Activated CD4-positive, CD25-positive, alpha-beta regulatory T cell treated with anti-CD3 and anti-CD28 coated beads, Interleukin-2, amount 50 U/mL, for 16 hours (primary cell): ENCODE measurements at places on chromosomes 4 and X.

DNA sequence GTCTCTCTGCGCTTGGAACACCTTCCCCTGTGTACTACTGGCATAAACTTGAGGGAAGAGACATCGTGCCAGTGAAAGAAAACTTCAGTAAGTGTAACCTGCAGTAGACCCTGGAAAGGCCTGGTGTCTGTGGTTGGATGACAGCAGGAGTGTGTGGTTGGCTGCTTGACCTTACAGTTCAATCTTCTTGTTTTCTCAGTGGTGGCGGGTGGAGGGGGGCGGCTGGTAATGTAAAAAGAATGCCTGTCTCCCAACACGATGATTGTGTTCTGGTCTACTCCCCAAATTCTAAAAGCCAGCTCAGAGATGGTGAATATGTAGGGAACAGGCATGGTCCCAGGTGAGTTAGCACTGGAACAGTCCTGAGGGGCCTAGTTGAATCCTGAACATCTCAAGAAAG lies 18.6 kb downstream of the PSMD10 start:
- no peak for DNase-seq

GRCh38 chrX:77693594-77693993 lies 92.4 kb downstream of the ATRX start:
- DNase-seq = no peak

DNA sequence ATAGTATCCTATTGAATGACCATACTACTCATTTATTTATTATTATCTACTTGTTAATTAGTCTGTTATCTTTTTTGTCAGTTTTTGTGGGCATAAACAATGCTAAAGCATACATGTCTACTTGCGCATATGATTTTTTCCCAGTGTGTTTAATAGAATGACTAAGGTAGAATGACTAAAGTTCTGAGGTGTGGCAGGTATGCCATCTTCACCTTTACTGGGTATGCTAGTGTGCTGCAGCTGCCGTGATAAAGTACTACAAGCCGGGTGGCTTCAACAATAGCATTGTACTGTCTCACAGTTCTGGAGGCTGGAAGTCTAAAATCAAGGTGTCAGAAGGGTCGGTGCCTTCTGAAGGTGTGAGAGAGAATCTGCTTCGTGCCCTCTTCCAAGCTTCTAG lies 19.2 kb downstream of the CD38 start:
- no peak for DNase-seq

DNA sequence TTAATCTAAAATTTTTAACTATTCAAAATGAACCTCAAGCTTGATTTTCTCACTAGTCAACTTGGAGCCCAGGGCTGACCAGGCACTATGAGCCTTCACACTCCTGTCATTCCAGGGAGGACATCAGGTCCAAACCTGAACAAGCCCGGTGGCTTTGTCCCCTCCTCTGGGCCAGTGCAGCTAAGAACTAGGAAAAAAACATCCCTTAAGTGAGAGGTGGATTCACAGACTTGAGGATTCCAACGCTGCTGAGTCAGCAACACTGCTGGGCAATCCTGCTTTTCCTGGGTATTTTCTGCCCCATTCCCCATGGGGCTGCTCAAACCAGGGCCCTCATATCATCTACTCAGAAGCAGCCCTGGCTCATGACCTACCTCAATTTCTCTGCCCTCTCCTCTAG lies 4.0 kb downstream of the RNF212 start:
- DNase-seq = no peak

DNA sequence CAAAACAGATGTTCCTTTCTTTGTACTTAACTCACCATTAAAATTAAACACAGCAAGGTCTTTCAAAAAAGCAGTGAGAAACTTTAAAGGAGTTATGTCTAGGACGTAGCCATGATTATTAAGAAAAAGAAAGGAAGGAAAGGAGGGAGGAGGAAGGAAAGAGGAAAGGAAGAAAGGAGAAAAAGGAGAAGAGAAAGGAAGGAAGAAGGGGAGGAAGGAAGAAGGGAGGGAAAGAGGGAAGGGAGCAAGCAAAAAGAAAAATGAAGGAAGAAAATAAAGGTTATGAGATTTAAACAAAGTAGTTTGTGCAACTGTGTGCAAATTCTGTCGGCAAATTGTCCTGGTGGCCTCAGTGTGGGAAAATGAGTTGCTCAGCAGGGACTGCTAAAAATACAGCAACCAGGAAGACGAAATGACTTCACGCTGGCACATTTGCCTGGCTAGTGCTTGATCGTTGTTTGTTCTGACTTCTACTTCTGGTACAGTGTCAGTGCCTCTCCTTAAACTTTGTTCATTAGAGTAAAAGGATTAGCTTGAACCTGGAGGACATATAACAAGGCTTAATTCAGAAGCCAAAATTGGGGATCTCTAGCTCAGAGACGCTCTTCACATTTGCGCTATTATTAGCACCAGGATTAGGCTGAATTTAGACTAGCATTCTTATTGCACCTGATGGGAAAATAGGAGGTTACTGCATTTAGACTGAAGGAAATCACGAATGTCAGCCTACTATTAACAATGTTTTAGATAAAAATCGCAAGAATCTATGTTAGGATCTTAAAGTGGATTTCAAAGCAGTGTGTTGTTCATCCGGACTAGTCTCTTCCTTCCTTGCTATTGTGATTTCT lies 81.2 kb downstream of the DCK start:
- DNase-seq = no peak

DNA sequence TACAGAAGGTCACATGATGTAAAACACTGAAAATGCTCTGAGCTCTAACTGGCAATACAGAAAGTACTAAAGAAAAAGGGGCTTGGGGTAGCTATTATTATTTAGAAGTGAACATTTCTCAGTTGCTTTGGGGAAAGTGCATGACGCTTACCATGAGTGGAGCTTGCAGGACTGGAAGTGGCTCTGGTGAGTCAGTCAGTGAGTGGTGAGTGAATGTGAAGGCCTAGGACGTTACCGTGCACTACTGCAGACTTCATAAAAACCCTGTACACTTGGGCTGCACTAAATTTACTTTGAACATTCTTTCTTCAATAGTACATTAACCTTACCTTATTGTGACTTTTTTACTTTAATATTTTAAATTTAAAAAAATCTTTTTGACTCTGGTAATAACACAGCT lies 89.3 kb upstream of the ENPP6 start:
- DNase-seq = no peak

GRCh38 chr4:29770627-29771026 lies 949.5 kb upstream of the PCDH7 start:
- no peak for DNase-seq

GRCh38 chr4:40379248-40379647 lies 44.1 kb downstream of the CHRNA9 start:
- no peak for DNase-seq

- DNase-seq = no peak
Measured at GRCh38 chr4:156790866-156791265, 180.7 kb downstream of the PDGFC start.

DNA sequence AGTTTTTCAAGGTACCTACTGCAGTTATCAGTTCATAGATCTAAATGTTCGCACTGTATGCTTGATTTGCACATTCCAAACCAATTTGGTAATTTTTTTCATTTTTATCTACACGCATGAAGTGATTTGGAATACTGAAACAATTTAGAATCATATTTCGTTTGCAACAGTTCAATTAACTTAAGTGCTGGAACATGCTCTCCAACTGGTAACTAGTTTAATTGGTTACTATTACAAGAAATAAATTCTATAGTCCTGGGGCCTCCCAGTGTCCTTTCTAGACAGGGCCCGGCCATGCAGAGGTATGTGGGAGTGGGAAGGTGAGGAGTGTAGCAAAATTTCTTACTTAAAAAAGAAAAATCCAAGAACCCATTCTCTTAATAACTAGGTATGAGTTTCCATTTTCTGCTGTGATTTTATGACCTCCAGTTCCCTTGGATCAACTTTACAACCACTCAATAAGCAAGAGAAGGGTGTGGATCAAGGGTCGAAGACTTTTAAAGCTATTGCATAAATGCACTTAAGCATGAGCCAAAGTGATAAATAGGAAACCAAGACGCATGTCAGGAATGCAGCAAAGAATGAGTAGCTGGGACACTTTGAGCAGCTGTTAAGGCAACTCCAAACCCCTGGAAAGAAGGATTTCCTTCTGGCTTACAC lies 106.9 kb downstream of the PPARGC1A start:
- DNase-seq = no peak

- DNase-seq = no peak
Measured at GRCh38 chrX:119607018-119607389, 780 bp upstream of the NKRF start.

DNA sequence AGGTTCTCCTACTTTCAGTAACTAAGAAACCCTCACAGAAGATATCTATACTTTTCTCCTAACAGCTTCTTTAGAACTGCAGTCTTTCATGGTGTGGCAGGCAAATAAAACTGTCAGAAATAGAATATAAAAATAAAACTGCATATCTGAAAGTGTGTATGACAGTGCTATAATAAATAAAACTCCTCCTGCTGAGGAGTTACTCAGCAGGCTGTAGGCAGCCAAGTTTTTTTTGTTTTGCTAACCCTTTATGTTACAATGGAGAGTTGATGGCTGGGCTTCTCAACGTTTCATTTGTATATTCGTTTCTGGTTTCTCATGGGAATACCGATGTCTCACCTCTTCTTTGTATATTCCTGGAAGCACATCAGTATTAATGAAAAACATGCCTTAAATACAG lies 18.2 kb upstream of the UGT2B10 start:
- no peak for DNase-seq

GRCh38 chr4:8112036-8112576 lies 46.5 kb downstream of the ABLIM2 start:
- DNase-seq = no peak

DNA sequence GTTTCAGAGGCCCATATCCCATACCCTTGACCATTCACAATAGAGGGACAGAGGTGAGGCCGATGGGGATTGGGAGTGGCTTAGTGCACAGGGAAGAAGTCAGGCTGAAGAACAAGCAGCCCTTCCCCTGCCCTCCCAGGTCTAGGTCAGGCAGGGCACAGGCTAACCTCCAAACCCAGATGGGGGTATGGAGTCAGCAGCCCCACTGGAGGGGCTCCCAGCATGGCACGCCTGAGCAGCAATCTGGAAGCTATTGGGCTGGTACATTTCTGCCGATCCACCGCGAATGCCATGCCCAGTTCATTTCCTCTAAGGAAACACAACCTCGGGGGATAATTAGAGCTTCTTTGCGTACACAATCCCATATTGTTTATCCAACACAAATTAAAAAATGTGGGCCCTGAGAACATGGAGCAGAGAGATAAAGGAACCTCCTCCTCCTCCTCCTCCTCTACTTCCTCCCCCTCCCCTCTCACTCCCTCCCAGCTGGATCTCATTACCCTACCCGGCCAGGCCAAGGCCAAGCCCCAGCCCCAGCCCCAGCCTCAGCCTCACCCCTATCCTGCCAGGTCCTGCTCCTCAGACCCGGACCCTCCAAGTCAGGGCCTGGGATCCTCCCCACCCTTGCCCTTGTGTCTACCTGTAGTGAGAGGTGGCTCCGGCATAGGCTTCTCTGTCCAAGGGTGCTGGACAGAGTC lies 83.0 kb downstream of the PJA1 start:
- DNase-seq = no peak

DNA sequence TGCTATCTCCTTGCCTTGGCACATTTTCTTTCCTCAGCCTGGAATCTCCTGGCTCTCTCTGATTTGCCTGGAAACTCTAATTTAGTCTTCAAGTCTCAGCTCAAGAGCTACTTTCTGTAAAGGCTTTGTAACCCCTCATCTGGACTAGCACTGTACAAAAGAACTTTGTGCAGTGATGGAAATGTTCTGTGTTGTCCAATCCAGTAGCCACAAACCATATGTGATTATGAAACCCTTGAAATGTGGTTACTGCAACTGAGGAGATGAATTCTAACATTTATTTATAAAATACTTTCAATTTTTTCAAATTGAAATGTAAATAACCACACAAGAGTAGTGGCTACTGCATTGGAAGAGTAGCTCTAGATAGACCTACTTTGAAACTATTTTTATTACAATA lies 66.6 kb upstream of the HS3ST1 start:
- DNase-seq = no peak

DNA sequence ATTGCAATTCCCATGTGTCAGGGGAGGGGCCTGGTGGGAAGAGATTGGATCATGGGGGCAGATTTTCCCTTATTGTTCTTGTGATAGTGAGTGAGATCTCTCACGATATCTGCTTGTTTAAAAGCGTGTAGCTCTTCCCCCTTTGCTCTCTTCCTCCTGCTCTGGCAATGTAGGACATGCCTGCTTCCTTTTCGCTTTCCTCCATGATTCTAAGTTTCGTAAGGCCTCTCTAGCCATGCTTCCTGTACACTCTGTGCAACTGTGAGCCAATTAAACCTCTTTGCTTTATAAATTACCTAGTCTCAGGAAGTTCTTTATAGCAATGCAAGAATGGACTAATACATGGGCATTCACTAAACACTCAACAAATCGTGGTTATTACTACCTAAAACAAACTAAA lies 37.2 kb upstream of the PAPSS1 start:
- DNase-seq = no peak

DNA sequence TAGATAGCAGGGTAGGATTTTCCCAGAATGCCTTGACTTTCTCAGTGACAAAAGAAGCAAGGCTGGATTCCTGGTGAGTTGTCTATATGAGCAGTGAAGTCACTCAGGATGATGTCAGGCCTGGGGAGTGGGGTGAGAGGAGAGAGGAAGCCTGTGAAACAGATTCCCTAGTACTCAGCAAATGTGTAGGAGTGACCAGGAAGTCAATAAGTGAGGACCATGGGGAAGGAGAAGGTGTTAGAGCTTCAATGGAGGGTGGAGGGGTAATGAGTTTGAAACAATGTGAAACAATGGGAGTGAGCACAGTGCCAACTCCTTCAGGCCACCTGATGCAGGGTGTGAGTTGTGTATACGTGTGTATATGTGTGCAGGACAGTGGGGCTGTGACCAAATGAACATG lies 2.4 kb upstream of the SLC9A6 start:
- no peak for DNase-seq

GRCh38 chr4:19993242-19993641 lies 258.5 kb upstream of the SLIT2 start:
- no peak for DNase-seq

DNA sequence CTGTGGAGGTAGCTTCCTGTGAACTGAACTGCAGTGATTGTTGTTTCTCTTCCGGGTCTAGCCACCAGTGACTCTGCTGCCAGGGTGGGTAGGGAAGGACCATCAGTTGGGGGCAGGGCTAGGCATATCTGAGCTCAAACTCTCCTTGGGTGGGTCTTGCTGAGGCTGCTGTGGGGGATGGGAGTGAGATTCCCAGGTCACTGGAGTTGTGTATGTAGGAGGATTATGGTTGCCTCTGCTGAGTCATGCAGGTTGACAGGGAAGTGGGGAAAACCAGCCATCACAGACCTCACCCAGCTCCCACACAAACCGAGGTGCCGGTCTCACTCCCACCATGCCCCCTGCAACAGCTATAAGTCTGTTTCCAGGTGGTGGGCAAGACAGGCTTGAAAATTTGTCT lies 1937.8 kb downstream of the PCDH7 start:
- DNase-seq = no peak
